ENCODE measurements at places on chromosomes 5 and 9. TPM values are rescaled to one million over a fixed set of nuclear protein-coding genes. Genes with fewer than 3 reads are reported as not detected.

FKTN gene
- total RNA-seq = 29.0 TPM

AK8 gene
- total RNA-seq = 0.26 TPM

ZNF366 gene
- not detected for total RNA-seq

PCSK5 gene
- 4.8 TPM for total RNA-seq

PCDHA4 gene
- total RNA-seq = 1.2 TPM

OGN gene
- 1.3 TPM for total RNA-seq

SPATA31C1 gene
- total RNA-seq = not detected

DRD1 gene
- total RNA-seq = 2.6 TPM

PDZD2 gene
- 0.33 TPM for total RNA-seq

MYORG gene
- 0.83 TPM for total RNA-seq

DNA sequence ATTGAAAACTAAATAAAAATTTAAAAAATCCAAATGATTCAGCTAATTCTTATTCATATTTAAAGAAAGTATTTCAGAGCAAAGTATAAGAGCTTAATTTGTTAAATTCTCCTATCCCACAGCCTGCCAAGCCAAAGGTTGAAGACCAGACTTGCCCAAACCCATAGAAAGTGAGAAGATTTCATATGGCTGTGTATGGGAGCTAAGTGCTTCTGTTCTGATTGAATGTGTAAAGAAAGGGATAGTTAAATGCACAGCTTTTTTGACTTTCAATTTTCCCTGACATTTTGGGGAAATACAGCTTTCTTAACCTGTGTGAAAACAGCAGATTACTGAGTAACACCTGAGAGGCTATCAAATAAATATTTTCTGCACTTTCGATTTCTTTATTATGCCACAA, 125.0 kb upstream of the MTAP start:
- no peaks in the 10 kb centered on the region for H3K27me3 ChIP-seq
- DNase-seq = peak; percentile 25
- peaks cover 14% of the 10 kb centered on the region for H3K4me1 ChIP-seq
- H3K36me3 ChIP-seq = no peaks in the 10 kb centered on the region
- peak overlapping the region; percentile 39 for H3K27ac ChIP-seq
- peak overlapping the region; percentile 5 for H3K4me3 ChIP-seq

- no peak overlapping the region for H3K27ac ChIP-seq
- H3K4me3 ChIP-seq = no peak overlapping the region
- peaks cover 5% of the 10 kb centered on the region for H3K27me3 ChIP-seq
- DNase-seq = peak; percentile 61
- H3K4me1 ChIP-seq = no peaks in the 10 kb centered on the region
Measured at GRCh38 chr9:124800306-124801259, 23.6 kb downstream of the OLFML2A start.

- H3K4me1 ChIP-seq = peaks cover 3% of the 10 kb centered on the region
- DNase-seq = peak; percentile 98
- no peak overlapping the region for H3K27ac ChIP-seq
- H3K36me3 ChIP-seq = no peaks in the 10 kb centered on the region
- H3K27me3 ChIP-seq = no peaks in the 10 kb centered on the region
Measured at GRCh38 chr5:137486707-137487106, 12.4 kb downstream of the SPOCK1 start.

- no peak overlapping the region for H3K27ac ChIP-seq
- DNase-seq = no peak
- H3K4me3 ChIP-seq = no peak overlapping the region
- no peaks in the 10 kb centered on the region for H3K4me1 ChIP-seq
- no peaks in the 10 kb centered on the region for H3K27me3 ChIP-seq
Measured at GRCh38 chr5:69074664-69075521, 18.9 kb upstream of the SLC30A5 start.

- H3K4me1 ChIP-seq = peaks cover 31% of the 10 kb centered on the region
- H3K27me3 ChIP-seq = no peaks in the 10 kb centered on the region
- H3K4me3 ChIP-seq = peak within 1 kb of the TSS; percentile 61
- no peak within 1 kb of the TSS for H3K27ac ChIP-seq
- no peaks in the 10 kb centered on the region for H3K36me3 ChIP-seq
- DNase-seq = peak; percentile 56
Measured at GRCh38 chr5:151020304-151021110, at the start of gene GPX3. Gene GPX3, plus strand, starts transcription at chr5:151020591. Its CDS starts 64 bp downstream, at chr5:151020655.

GRCh38 chr5:154334406-154335064, 111.3 kb upstream of the SAP30L start:
- no peak overlapping the region for H3K4me3 ChIP-seq
- no peak overlapping the region for H3K27ac ChIP-seq
- no peaks in the 10 kb centered on the region for H3K27me3 ChIP-seq
- DNase-seq = peak; percentile 51

DNA sequence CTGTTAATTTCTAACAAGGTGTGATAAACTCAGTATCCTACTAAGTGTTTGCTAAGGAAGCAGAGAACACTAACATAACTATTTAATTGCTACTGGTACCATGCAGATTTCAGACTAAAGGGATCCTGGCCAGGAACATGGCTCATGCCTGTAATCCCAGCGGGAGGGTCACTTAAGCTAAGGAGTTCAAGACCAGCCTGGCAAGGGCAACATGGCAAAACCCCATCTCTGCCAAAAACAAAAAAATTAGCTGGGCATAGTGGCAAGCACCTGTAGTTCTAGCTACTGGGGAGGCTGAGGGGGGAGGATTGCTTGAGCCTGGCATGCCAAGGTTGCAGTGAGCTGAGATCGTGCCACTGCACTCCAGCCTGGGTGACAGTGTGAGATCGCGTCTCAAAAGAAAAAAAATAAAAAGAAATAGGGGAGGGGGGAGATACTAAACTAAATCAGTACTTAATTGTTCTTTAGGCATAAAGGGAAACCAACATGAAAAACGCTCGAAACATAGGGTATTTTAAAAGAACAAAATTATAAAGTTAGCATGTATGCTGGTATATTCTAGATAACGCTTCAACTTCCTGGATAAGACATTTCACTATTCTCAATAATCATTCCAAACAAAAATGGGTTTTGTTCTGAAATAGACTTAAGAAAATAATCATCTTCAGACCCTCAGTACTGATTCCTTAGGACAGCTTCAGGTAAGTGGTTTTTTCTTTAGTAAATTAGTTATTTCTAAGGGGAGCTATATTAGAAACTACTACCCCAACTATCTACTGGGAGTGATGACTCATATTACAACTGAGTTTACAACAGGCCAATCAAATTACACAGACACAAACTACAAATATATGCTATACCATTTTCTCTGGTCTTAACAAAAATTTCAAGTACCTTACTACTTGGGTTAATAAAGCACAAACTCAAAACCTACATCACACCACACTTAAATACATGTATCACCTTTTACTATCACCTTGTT, 3.5 kb downstream of the PANK3 start:
- peaks cover 7% of the 10 kb centered on the region for H3K4me1 ChIP-seq
- H3K27ac ChIP-seq = no peak overlapping the region
- H3K27me3 ChIP-seq = no peaks in the 10 kb centered on the region
- no peaks in the 10 kb centered on the region for H3K36me3 ChIP-seq

- no peaks in the 10 kb centered on the region for H3K4me1 ChIP-seq
- H3K36me3 ChIP-seq = no peaks in the 10 kb centered on the region
- no peak for DNase-seq
- H3K27me3 ChIP-seq = peaks cover 43% of the 10 kb centered on the region
- no peak overlapping the region for H3K4me3 ChIP-seq
- no peak overlapping the region for H3K27ac ChIP-seq
Measured at GRCh38 chr5:135535420-135535819, 344 bp downstream of the NEUROG1 start.

DNA sequence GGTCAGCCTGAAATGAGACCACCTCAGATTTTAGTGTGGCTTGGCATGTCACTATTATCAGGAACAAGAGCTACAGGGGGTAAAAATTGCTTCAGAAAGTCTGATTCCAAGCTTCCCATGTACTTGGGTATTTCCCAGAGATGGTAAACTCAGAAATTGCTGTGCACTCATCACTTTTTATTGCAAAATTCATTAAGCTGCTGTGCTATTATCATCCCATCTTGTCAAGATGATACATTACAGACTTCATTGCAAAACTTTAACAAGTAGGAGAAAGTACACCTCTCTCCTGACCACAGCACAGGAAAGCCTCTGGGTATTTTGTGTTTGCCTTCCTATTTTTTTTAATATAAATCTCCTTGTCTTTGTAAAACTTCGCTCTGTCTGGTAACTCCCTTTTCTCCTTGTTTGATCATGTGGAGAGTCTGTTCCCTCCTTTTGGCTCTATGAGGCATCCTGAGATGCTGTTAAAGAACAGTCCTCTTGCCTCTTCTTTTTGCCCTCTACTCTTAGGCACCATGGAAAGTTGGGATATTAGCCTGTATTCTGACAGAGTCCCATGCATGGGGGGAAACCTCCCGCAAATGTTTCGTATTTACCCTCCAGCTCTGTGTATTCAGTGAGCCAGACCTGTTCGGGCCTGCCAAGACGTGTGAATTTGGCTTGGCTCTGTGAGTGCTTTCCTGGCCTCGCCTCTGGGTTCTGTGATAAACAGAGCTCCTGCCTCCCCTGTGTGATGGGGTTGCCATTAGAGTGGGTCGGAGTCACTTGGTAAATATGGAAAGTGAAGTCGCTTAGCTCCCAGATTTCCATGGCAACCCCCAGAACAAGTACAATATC, 260.7 kb downstream of the NR3C1 start:
- peak; percentile 63 for DNase-seq
- no peak overlapping the region for H3K27ac ChIP-seq
- no peak overlapping the region for H3K4me3 ChIP-seq

DNA sequence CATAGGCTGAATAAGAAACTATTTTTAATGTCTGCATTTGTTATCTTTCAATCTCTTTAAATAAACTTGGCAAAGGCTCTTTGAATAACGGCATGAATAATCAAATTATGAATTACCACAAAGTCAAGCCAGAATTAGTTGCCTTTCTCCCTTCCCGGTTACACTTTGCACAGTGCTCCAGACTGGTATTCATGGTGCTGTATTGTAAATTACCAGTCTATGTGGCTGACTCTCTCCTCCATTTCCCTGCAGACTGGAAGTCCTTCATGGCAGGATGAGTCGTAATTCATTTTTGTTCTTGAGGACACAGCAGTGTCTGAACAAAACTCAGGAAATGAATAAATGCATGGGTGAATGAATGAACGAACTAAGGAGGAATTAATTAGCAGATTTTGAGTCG, 142.9 kb downstream of the GNA14 start:
- H3K4me1 ChIP-seq = no peaks in the 10 kb centered on the region
- DNase-seq = peak; percentile 17
- no peaks in the 10 kb centered on the region for H3K36me3 ChIP-seq
- H3K27ac ChIP-seq = no peak overlapping the region
- H3K27me3 ChIP-seq = no peaks in the 10 kb centered on the region
- H3K4me3 ChIP-seq = no peak overlapping the region

DNA sequence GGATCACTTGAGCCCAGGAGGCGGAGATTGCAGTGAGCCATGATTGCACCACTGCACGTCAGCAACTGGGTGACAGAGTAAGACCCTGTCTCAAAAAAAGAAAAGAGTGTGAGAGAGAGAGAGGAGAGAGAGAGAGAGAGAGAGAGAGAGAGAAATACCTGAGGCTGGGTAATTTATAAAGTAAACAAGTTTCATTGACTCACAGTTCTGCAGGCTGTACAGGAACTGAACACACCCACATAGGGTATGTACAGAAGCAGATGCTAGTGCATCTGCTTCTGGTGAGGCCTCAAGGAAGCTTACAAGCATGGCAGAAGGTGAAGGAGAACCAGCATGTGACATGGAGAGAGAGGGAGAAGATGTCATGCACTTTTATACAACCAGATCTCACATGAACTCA, 46.4 kb upstream of the CHD1 start:
- H3K4me3 ChIP-seq = no peak overlapping the region
- H3K27ac ChIP-seq = no peak overlapping the region
- H3K4me1 ChIP-seq = no peaks in the 10 kb centered on the region
- peak; percentile 15 for DNase-seq
- no peaks in the 10 kb centered on the region for H3K27me3 ChIP-seq

DNA sequence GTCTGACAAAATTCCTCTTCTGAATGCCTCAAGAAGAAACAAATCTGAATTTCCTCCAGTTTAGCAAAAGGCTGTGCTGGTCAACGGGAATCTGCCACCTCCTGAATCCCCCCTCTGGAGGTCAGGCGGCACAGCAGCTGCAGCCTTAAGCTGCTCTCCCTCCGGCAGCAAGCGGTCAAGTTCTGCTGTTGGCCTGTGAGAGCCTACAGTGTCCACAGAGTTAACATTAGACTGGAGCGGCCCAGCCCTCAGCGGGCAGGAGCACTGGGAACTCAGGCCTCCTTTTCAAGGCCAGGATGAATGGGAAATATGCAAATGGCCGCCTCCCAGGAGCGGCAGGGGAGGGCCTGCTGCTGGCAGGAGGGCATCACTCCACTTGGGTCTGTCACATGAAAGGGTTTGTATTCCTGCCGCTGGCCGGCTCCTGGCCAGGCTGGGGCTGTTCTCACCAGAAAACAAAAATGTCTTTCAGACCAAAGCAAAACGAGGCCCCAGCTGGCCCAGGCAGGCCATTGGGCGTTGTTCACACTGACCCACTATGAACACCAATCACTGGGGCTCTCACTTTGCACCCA, 8.2 kb downstream of the ACSL6 start:
- peaks cover 4% of the 10 kb centered on the region for H3K27me3 ChIP-seq
- no peak overlapping the region for H3K27ac ChIP-seq
- H3K4me1 ChIP-seq = no peaks in the 10 kb centered on the region
- H3K36me3 ChIP-seq = no peaks in the 10 kb centered on the region

GRCh38 chr5:165775111-165775510, 2269.7 kb downstream of the MAT2B start:
- no peaks in the 10 kb centered on the region for H3K36me3 ChIP-seq
- no peak overlapping the region for H3K4me3 ChIP-seq
- no peaks in the 10 kb centered on the region for H3K4me1 ChIP-seq
- H3K27ac ChIP-seq = no peak overlapping the region

DNA sequence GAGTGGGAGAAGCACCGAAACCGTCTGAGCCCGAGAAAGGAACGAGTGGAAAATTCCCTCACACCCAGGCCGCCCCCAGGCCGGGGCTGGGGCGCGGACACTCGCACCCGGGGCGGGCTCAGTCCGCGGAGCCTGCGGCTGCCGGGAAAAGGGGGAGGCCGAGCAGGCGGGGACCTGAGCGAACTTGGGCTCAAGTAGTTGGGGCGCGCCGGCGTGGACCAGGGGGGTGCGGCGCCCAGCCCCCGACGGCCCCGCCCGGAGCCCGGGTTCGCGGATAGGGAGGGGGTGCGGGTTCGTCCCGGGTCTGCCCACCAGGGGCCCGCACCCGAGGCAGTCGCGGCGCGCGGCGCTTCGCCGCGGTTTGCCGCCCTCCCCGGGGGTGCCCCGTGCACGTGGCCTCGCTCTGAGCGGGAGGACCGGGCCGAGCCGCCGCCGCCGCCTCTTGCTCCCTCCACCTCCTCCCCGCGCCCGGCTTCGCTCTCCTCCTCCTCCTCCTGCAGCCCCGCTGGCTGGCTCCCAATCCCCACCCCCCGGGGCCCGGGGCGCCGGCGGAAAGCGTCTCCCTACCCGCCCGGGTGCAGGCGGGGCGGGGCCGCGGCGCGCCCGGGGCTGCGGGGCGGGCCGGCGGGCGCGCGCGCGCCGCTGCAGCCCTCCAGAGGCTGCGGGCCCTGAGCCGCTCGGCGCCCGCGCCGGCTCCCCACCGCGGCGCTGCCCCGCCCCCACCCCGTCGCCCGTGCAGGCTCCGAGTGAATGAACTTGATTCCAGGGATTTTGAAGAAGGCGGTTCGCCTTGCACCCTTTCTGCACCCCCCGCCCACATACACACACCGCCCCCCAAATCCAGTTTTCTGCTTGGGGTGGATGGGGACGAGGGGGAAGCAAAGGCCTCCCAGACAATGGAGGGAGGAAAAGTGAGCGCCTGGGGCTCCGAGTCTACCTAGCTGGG, 1.3 kb upstream of the NFIB start:
- H3K36me3 ChIP-seq = no peaks in the 10 kb centered on the region
- H3K27me3 ChIP-seq = no peaks in the 10 kb centered on the region
